Myocyte (in vitro differentiated cells): ENCODE measurements at places on chromosomes 16 and 17.

DNA sequence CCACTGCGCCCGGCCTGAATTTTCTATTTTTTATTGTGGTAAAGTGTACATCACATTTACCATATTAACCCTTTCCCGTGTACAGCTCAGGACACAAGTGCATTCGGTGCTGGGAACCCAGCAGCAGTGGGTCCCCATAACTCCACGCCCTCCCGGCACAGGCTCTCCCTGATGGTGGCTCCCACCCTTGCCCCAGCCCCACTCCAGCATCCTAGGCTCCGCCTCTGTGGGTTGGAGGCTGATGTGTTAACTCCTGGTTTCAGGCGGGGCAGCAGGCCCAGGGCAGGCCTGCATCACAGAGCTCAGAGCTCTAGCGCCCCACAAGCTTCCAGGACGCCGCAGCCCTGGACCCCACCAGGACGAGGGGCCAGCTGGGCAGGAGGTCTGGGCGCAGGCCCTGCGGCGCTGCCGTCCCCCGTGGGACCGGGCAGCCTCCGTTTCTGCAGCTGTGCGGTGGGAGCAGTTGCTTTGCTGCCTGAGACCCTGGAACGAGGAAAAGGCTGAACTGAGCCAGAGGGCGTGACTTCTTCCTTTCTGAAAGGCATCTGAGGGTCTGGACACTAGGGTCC lies 19.6 kb downstream of the ZFPM1 start:
- no peak for DNase-seq

DNA sequence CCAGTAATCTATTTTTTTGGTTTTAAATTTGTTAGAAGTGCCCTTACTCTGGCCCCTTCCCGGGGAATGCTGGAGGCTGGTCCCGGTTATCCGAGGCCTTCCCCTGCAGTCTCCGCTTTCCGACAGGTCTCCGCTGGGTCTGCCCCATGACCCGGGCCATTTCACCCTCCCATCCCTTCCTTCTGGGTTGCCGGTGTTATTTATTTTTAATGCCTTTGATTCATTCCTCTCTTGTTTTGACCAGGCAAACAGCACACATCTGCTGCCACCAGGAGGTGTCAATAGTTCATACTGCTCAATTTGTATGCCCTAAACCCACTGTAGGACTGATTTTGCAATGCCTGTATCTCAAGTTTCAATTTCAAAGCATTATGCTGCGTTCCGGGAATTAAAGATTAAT lies 113.2 kb upstream of the IRX5 start:
- peak; percentile 60 for DNase-seq

- DNase-seq: peak; percentile 75
These were observed 166.8 kb downstream of the MAP2K6 start for GRCh38 chr17:69581061-69581961.

GRCh38 chr16:3188925-3189825 lies 1.2 kb downstream of the OR1F1 start:
- peak; percentile 48 for DNase-seq

DNA sequence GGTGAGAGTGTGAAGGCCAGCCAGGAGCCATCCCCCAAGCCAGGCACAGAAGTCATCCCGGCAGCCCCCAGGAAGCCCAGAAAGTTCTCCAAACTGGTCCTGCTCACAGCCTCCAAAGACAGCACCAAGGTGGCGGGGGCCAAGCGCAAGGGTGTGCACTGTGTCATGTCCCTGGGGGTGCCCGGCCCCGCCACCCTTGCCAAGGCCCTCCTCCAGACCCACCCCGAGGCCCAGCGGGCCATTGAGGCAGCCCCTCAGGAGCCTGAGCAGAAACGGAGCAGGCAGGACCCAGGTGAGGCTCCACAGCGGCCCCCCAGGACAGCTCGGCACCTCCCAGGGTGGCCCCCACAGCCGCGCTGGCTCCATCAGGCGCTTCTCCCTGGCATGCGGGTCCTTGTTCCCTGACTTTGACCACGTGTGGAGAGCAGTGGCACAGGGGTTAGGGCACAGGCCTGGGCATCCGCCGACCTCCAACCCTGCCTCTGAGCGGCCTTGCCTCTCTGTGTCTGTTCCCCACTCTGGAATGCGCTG lies 13.5 kb downstream of the FLYWCH2 start:
- DNase-seq: no peak
